ENCODE measurements at places on chromosomes 7 and 10. TPM values are rescaled to one million over a fixed set of nuclear protein-coding genes. Genes with fewer than 3 reads are reported as not detected.

The PNLIPRP2 gene
- total RNA-seq, result not detected

The BTBD16 gene
- total RNA-seq, result not detected

The AOAH gene
- 1.4 TPM for total RNA-seq

The PDCD11 gene
- 79.5 TPM for total RNA-seq

The BEND7 gene
- not detected for total RNA-seq

The MSMB gene
- total RNA-seq, result not detected

The GIMAP4 gene
- total RNA-seq, result 102 TPM

The UTF1 gene
- not detected for total RNA-seq

The ZNF777 gene
- total RNA-seq, result 9.6 TPM

The KIAA1549 gene
- 1.1 TPM for total RNA-seq

The OR13A1 gene
- total RNA-seq, result not detected

The NAT16 gene
- total RNA-seq, result not detected

The PTPRZ1 gene
- total RNA-seq, result not detected

The MINDY4 gene
- 1.4 TPM for total RNA-seq

The EXOSC1 gene
- 49.7 TPM for total RNA-seq

Measured in activated T-helper 17 cell treated with anti-CD3 and anti-CD28 coated beads, Interleukin-2, amount 50 U/mL, for 72 hours (primary cell).